ENCODE measurements at places on chromosomes 5 and 9.

DNA sequence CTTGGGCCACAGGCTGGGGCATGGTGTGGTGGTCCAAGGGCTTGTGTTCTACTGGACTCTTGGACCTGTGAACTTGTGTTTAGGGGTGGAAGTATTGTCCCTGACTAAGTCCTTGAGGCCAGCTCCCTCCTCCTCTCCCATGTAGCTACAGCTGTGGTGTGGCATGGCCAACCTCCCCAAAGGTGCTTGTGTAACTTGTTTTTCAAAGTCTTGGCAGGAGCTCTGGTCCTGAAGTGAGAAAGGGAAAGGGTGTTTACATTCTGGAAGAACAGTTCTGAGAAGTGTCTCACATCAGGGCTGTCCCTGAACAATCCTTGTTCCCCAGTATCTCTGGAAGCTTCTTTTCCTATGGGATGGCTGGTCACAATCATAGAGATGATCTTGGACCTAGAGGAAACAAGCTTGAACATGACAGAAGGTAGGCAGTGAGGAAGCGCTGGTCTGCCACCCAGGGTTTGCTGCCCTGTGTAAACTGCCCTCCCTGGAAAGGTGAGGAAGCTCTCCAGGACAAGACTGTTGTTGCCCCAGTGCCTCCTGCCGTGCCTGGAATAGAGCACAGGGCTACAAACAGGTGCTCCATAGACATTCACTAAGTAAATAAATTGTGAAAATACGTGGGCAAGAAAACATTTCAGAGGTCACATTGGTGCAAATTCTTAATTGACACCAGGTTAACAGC, 64.6 kb upstream of the KLF9 start:
- DNase-seq: peak; percentile 70

DNA sequence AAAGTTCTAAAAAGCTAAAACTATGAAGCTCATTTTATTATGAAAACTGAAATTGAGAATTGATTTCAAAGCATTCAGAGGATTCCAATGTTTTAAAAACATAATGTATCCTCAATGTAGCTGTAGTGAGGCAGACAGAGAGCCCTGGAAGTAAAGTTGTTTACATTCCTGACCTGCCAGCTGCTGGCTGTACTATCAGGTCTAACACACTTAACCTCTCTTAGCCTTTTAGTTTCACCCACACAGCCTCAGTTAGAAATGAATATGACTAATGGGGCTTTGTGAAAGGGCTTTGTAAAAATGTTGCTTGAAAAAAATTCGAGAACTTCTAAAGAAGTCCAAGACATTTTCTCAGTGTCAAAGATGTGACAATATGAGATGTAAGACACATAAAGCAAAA, 122.6 kb downstream of the FBXL17 start:
- DNase-seq: peak; percentile 28

DNA sequence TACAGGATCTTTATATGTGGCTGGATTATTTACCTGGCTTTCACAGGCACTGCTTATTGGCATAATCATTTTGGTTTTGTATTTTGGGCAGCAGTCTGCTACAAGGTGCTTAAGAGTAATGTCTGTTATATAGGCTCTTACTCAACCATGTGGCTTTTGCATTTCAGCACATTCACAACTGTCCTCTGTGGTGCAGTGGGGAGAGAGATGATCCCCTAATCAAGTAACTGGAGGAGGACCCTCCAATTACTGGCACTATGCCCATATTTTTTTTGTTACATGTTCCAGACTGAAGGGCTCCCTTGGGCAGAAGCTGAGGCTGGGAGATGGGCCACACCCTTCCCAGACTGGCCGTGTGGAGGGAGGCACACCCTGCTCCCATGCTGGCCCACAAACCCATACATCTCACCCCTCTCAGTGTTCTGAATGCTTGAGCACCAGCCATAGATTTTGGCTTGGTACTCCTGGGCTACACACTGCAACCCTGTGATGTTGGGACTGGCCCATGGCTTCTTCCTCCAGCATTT, 173.5 kb downstream of the FAM174A start:
- DNase-seq: no peak

- no peak for DNase-seq
Observed at GRCh38 chr9:129523943-129524581, 96.8 kb downstream of the C9orf50 start.

- no peak for DNase-seq
Observed at GRCh38 chr9:121295662-121296191, 27.8 kb downstream of the GSN start.

DNA sequence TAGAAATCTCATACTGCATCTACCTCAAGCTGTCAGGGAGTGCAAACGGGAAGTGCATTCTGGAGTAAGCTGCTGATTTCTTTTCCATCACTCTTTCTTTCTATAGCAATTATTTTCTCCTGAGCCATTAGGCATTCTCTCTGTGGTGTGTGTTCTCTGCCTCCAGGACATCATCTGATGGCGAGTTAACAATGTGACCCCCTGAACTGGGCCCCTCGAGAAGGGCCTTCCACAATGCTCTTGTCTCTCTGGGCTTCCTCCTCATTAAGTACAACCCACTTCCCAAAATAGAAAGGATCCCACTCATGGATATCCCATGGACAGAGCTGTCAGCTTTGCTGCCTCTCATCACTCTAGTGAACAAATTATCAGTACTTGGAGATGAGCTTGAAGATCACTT, 96.7 kb upstream of the PRRC1 start:
- DNase-seq: no peak

DNA sequence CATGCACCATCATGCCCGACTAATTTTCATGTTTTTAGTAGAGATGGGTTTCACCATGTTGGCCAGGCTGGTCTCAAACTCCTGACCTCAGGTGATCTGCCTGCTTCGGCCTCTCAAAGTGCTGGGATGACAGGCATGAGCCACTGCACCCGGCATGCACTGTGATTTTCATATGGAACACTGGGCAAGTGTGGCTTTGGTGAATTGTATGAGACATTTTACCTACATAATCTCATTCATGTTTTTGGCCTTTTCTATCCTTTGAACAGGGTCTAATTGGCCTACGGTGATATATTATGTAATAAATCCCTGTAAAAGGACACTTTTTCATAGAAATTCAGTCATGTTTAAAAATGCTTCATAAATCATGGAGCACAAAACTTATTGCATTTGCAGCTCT, 128.7 kb upstream of the SEMA6A start:
- DNase-seq: no peak

DNA sequence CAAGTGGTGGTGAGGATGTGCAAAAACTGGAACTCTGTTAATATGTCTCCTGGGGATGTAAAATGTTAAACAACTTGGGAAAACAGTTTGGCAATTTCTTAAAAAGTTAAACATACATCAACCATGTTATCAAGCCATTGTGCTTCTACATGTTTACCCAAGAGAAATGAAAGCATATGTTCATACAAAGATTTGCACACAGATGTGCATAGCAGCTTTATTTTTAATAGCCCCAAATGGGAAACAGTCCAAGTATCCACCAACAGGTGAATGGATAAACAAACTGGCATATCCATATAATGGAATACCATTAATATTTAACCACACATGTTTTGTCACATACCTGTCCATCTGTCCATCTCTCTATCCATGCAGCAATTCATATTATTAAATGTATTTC, 6.2 kb downstream of the VPS13A start:
- no peak for DNase-seq

DNA sequence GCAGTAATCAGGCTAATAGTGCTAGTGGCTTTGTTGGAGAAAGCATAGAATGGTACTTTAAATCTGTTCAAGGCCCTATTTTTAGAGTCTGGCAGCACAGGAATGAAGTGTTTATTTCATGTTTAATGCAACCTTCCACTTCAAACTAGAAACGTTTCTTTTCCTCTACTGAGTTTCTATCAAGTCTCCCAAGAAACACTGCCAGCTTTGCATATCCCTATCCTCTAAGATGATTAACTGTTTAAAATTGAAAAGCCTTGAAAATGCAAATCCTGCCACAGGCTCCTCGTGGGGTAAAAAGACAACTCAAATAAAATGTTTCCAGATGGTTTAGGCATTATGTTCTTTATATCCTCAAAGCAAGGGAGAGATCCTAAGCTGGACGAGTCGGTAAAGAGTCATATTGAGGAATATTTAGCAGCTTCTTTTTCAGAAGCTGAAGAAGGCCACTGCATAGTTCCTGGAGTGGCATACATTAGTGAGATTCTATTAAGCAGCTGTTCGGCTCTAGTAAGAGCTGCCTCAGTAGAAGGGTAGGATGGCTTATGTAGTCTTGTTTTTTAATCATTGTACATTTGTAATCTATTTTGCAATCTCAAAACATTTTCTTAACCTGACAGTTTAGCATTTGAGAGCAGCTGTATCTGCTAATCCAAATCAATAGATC, 251.2 kb downstream of the CHSY3 start:
- DNase-seq: no peak

GRCh38 chr9:36793277-36793676, 220.6 kb downstream of the MELK start:
- DNase-seq: no peak

- no peak for DNase-seq
Observed at GRCh38 chr5:163473635-163474243, 13.3 kb downstream of the HMMR start.

- DNase-seq: no peak
Observed at GRCh38 chr5:75507841-75508240, 3.6 kb downstream of the CERT1 start.

- DNase-seq: no peak
Observed at GRCh38 chr5:41918105-41918504, 7.0 kb upstream of the FBXO4 start.

GRCh38 chr5:169012450-169012849, 288.5 kb downstream of the SLIT3 start:
- DNase-seq: no peak

- DNase-seq: no peak
Observed at GRCh38 chr9:96321515-96321914, 19.5 kb upstream of the HSD17B3 start.

GRCh38 chr5:130277002-130277401, 372.7 kb downstream of the CHSY3 start:
- DNase-seq: no peak

- DNase-seq: no peak
Observed at GRCh38 chr5:133944263-133945185, 23.9 kb downstream of the C5orf15 start.

GRCh38 chr5:142046191-142046590, 33.4 kb upstream of the GNPDA1 start:
- DNase-seq: no peak

DNA sequence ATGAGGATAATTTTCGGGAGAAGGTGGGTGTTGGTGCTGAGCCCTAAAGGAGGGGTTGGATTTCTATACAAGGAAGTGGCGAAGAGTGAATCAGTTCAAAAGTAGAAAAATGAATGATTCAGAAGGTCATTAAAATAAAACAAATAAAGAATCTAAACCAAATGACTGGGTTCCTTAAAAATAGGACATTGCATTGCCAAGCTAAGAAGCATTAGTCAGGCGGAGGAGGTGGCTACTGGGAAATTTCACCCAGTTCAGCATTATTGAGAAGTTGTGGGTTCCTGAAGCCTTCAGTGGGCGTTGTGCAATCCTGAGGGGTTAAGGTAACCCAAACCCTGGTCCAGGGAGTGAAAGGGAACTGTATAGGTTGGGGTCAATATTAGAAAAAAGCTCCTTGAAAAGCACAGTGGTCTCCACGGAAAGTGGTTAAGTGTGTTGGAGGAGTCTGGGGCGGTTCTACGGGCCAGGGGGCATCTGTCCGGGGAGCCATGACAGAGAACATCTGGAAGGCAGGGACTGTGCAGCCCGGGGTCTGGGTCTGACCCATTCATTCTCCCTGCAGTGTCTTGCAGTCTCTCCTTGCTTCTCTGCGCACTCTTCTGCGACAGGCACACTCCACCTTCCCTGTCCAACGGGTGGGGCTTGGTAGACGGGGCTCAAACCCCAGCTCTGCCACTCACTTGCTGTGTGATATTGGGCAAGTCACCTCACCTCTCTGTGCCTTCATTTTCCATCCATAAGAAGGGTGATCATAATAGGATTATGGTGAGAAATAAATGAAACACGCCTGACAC, 27.6 kb upstream of the DUSP1 start:
- DNase-seq: peak; percentile 89

DNA sequence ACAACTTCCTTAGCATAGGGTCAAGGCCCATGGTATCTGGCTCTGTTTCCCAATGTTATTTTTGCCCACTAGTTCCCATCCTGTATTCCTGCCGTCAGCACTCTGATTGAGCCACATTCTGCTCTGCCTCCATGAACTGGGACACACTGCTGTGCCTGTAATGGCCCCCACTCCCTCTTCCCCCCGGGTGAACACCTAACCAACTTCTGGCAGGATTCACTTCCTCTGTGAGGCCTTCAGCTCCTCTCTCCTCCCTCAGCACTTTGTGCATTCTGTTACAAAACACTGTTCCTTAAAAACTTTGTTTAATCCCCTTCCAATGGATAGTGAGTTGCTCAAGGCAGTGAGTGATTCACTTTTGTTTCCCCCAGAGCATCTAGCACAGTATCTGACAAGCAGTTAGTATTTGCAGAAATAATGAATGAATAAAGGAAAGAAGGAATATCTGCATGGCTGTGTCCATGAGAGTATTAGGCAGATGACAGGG, 183.6 kb downstream of the EFNA5 start:
- peak; percentile 62 for DNase-seq

DNA sequence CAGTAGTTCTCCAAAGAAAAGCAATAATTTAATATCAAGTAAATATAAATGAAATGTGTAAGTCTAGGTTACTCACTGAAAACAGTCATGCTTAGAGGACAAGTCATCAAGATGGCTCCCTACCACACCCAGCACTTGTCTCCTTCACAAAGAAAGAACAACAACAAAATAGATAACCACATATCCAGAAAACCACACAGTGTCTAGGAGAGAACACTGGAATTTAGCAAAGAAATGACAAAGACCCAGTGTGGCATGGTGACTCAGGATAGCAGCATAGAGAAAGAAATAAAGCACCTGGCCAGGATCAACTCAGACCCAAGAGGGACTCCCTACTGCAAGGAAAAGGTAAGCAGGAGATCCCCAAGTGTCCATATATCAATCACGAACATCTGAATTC, 356.2 kb downstream of the TMEM161B start:
- DNase-seq: no peak

- no peak for DNase-seq
Observed at GRCh38 chr9:87515006-87515405, 17.3 kb downstream of the DAPK1 start.

GRCh38 chr9:76615177-76615603, 149.0 kb upstream of the PCA3 start:
- no peak for DNase-seq

GRCh38 chr9:123605286-123605685, 249.3 kb downstream of the CRB2 start:
- no peak for DNase-seq

DNA sequence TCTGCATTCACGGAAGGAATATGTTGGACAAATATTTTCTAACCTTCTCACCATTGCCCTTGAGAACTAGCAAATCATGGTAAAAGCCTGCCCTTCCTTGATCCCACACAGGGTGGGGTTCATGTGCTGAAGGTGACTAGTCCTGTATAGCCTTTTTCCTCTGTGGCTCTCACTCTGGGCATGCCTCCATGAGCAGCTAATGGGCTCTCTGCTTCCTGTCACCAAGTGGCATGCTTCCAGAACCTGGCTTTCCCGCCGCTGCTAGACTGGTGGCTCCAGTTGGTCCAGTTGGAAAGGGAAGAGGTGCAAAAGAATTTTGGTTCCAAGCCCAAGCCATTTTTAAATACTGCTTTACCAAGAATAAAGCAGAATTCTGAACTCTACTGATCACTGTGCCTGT, 35.5 kb downstream of the FBXO10 start:
- DNase-seq: no peak

- no peak for DNase-seq
Observed at GRCh38 chr5:161410640-161411039, 135.9 kb downstream of the GABRB2 start.

- no peak for DNase-seq
Observed at GRCh38 chr9:130042406-130042884, 544 bp downstream of the FNBP1 start.

Data from skeletal muscle cell (primary cell).